ENCODE measurements at places on chromosomes 16 and 17.

- DNase-seq: no peak
Measured at GRCh38 chr16:3659251-3659650, 4.8 kb downstream of the DNASE1 start.

GRCh38 chr16:66894948-66895688 lies 14.8 kb downstream of the PDP2 start:
- DNase-seq: peak; percentile 63

GRCh38 chr16:87332150-87332549 lies 15.0 kb upstream of the C16orf95 start:
- no peak for DNase-seq

- DNase-seq: no peak
Measured at GRCh38 chr17:79114458-79115301, 40.1 kb downstream of the ENGASE start.

- DNase-seq: no peak
Measured at GRCh38 chr17:8417806-8418205, 17.9 kb upstream of the NDEL1 start.

- DNase-seq: no peak
Measured at GRCh38 chr17:75051941-75052340, 4.9 kb downstream of the KCTD2 start.

DNA sequence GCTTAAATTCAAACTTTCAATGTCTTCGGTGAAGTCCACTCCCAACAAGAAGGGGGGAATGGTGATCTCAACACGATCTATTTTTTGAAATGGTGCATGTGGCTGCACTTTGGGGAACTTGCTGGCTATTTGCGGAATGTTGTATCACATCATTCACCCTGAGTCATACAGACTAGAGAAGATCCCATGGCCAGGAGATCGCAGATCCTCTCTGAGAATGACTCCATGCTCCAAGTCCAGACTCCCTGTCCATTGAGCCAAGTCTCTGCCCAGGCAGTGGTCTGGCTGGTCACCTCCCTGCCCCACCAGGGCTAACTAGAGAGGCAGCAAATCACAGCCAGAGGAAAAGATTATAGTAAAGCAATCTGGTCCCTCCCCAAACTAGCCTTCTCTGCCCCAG lies 120.6 kb downstream of the XYLT1 start:
- DNase-seq: no peak

GRCh38 chr17:248337-249235 lies 67.1 kb upstream of the DOC2B start:
- DNase-seq: no peak

DNA sequence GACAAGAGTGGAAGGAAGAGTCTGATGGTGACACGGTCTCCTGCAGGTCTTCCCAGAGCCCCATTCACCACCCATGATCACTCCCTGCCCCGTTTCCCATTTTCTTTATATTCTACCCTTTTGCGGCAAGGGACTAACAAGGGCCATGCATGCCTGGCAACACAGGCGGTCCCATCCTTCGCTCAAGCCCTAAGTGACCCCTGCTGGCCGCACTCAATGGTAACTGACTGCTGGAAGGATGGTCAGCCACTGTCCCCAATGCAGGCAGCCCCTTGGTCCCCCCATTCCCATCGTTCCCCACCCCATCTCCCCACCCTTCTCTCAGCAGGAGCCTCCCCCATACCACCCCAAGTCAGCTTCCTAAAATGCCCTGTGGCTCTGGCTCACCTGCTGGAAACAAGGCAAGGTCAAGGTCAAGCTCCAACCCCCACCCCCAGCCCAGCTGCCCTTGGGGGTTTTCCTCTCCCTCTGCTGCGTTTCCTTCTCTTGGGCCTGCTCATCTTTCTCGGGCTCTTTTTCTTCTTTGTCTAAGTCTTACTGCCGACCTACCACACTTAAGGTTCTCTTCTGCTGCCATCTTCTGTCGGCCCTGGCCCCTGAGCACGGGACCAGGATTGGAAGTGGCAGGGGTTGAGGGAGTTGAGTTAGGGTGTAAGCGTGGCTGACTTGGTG lies 116.0 kb downstream of the RPTOR start:
- no peak for DNase-seq
